Activated CD4-positive, alpha-beta T cell treated with anti-CD3 and anti-CD28 coated beads for 48 hours (primary cell): ENCODE measurements at places on chromosomes 12 and 14.

- DNase-seq, result peak; percentile 26
Measured at GRCh38 chr12:52351196-52352059, 15.9 kb downstream of the KRT85 start.

DNA sequence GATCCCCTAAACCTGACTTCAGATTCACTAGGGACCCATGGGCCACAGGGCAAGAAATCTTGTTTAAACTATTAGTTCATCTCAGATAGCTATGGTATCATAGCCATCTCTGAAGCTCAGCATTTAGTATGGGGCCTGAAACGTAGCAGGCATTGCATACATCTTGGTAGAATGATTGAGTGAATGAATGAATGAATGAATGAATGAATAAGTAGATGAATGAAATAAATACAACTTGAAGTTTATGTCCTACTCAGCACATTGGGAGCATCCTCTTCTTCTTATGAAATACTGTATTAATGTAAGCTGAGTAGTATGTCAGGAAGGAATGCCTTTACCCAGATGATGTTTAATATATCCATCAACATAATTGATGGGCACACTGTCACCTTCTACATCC, 175.4 kb upstream of the EEA1 start:
- no peak for DNase-seq

GRCh38 chr14:96582995-96583394, 80.8 kb downstream of the PAPOLA start:
- DNase-seq, result no peak

DNA sequence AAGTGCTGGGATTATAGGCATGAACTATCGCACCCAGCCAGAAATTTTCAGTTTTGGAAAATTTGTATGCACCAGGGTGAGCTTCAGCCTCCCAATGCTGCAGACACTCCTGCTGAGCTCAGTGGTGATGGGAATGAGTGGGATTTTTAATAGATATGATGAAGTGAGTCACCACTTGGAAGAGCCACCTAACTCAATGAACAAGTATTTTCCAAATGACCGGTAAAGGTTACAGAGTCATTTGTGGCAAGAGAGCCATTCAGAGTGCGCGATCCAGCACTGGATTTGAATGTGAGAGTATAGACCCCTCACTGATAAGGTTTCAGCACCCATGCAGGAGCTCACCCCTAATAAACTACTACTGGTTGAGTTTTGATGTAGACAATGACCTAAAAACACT, 100.7 kb downstream of the PPP2R5C start:
- no peak for DNase-seq

DNA sequence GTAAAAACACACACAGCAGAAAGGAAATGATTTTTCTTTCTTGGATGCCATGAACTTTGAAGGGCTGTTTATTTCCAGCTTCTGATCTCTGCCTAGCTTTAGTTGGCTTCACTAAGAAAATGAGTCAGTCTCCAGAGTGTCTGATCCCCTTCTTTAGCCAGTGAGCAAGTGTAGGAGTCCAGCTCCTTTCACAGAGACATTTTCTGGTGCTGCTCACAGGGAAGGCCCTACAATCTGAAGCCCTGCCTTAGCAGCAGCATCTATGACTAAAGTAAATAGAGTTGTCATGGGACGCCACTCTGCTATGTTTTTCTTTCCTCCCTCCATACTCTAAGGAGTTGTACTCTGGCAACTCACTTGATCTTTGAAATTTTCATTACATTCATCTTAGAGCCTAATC, 103.5 kb downstream of the RPAP3 start:
- no peak for DNase-seq

- DNase-seq, result no peak
Measured at GRCh38 chr14:87186737-87187136, 806.2 kb downstream of the GALC start.

DNA sequence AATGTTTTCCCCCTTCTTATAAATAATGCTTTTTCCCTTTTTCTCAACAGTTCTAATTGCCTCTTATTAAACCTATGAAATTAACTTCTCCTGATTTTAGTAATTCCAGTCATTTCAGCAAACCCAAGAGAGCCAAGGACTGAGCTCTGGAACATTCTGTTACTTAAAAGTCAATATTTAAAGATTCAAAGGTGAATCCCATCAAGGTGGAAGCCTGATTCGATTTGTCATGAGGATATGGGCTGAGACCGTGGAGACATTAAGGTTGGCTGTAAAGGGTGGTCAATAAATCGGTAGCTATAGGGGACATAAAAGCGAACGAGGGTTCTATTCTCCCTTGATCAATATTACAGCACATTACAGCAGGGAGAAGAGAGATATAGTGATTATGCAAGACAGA, 66.6 kb upstream of the NELL2 start:
- DNase-seq, result no peak

DNA sequence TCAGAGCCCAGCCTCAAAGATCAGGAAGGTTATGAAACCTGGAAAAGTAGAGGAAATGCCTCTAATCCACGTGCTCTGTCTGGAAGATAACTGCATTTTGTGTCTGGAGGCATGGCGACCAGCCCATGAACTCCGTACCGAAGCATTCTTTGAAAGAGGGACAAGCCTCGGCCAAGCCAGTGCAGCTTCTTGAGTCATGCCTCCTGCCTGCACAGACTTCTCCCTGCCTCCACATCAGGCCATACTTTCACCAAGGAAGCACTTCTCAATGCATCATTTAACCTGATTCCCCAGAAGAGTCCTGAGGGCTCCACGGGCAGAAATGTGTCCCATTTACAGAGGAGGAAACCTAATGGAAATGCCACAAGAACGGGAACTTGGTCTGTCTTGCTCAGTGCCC, 3.4 kb downstream of the ACTN1 start:
- no peak for DNase-seq

GRCh38 chr12:19683178-19683927, 244.1 kb downstream of the AEBP2 start:
- DNase-seq, result no peak

DNA sequence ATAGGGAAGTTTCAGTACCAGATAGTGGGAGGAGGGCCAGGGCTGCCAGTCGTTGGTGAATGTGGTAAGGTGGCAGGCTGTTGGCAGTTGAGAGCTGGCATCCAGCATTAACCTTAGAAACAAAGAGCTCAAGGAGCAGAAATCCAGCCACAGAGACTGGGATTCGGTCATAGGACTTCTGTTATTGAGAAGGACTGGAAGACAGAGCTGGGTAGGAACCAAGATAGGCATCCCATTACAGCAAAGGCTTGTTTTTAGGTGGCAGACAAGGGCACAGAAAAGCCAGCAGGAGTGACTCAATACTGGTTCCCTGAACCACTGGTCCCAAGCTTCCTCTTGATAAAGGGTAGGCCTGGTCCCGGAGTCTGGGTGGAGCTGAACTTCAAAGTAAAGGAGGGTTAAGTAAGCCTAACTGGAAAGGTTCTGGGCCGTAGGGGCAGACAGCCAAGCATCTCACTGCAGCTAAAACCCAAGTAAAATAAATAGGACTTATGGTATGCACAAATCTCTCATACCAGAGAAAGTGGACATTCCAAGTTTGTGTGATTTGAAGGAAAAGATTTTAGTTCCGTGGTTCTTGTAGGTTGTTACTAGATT, 147.9 kb downstream of the ETV6 start:
- no peak for DNase-seq

GRCh38 chr12:13004361-13004760, 4.3 kb upstream of the HEBP1 start:
- no peak for DNase-seq

GRCh38 chr12:113370923-113371682, 12.7 kb downstream of the PLBD2 start:
- DNase-seq, result no peak

DNA sequence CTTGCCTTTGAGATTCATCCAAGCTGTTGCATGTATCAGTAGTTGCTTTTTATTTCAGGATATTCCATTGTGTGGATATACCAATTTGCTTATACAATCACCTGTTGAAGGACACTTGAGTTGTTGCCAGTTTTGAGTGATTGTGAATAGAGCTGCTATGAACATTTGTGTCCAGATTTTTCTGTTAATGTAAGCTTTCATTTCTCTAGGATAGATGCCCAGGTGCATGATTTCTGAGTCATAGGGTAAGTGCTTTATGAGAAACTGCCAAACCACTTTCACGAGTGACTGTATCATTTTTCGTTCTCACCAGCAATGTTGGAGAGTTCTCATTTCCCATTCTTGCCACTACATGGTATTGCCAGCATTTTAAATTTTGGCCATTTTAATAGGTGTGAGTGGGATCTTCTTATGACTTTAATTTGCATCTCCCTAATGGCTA, 434.6 kb upstream of the RGS6 start:
- DNase-seq, result no peak

- no peak for DNase-seq
Measured at GRCh38 chr14:73047808-73048207, 10.5 kb upstream of the RBM25 start.

DNA sequence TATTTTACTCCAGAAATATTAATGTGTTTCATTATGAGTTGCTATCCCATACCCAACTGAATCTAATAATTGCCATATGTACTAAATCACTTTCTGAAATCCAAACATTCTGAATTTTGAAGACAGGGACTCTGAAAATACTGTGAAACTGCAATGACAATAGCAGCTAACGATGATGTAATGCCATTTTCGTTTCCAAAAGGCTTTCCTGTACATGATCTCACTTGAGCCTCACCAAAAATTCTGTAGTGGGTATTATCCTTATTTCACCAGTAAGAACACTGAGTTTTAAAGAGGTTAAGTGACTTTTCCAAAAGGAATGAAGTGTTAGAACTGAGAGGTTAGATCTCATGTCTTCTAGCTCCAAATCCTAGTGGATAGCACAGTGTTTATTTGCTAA, 133.3 kb downstream of the FLRT2 start:
- DNase-seq, result no peak

DNA sequence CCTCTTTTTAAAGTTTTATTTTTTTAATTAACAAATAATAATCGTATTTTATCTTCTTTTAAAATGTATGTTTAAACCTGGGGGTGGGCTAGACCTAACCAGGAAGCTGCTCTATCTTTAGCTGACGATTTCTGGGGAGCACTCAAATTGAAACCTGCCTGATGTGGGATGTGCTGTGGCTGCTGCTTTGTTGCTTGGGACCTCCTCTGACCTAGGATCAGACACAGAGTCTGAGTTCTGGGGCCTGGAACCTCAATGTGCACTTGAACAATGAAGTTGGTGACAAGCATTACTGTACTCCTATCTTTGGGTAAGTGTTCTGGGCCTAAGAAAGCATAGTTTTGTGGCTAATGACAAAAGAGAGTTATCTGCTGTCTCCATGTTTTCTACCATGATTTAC, 386.7 kb downstream of the DAD1 start:
- no peak for DNase-seq

DNA sequence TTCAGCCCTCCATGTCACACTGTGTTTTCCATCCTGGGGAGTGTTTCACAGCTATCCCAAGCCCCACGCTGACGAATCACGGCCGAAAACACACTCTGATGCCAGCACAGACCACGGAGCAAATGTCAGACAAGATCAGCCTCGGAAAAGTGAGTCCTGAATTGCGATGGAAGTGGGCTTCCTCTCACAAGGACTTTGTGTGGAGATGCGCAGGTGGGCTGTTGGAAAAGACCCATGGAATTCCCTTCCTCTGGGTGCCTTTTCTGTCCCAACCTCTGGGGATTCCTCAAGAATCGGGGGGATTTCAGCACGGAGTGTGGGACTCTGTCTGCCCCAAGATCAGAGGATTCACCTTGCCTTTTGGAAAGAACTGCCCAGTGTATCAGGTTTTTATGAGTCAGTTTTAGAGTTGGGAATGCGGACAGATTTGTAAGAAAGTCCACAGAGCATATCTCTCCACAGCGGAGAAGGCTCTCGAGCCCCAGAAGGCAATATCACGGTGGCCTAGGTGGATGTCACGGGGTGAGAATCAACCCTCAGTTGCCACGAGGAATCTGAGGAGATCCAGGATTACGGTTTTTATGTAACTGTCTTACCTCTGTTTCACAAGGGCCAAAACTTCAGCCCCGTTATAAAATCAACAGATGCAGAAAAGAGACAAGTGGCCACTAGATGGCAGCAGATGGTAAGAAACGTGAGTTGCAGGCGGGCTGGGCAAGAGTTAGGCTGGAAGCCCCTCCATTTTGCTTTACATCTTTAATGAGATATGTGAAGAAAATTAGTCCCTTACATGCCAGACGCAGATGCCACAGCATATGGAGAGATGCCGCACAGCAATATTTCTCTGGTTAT, 201.9 kb downstream of the DAD1 start:
- no peak for DNase-seq

DNA sequence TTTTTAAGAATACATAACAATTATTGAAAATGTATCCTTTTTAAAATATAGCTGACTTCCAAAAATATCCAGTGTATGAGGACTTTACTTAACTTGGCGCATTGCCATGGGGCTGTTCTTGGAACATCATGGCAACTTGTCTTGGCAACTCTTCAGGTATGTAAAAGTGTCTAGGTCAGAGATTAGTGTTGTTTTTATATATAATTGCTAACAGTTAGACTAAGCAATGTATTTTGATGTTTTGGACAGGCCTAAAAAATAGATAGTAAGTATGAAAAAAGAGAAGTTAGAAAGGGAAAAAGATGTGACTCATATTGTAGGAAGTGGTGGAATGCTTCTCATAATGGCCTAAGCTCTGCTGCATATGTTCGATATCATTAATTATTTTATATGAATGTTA, 70.9 kb downstream of the MON2 start:
- no peak for DNase-seq

DNA sequence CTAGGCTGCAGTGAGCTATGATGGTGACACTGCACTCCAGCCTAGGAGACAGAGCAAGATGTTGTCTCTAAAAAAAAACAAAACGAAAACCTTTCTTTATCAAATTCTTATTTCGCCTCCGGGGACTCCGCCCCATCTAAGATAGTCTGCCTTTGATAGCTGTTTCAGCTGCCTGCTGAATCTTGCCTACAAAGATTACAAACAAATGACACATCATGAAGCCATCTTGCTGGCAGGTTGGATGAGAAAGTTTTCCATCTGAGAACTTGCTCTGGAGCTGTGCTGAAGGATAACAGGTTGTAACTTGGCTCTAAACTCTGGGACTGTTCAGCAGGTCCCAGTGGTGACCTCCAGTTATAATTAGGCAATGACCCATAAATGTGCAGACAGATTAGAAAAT, 41.8 kb upstream of the AEBP2 start:
- no peak for DNase-seq
